ENCODE measurements at places on chromosomes 3 and 15.

DNA sequence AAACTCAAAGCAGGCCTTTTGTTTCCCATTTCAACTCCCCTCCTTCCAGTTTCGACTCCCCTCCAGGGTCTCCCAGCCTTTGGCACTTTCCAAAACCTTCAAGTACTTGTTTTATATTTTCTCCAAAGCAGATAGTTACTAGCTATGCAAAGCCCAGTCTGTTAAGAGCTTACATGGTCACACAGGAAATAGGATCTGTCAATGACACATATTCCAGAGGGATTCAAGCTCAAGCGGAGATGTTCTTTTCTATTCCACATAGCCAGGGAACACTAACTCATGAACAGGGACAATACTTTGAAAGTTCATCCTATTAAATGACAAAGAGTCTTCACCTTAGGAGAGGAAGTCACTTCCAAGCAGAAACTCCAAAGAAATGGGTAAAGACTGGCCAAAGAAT is 18.6 kb downstream of the SUCLG2 start:
- DNase-seq = no peak

- peak; percentile 48 for DNase-seq
These were observed at the start of gene LIPH for GRCh38 chr3:185552358-185552877. TSS of gene LIPH (minus strand) at chr3:185552588. CDS start at chr3:185552471, 117 bp downstream.

DNA sequence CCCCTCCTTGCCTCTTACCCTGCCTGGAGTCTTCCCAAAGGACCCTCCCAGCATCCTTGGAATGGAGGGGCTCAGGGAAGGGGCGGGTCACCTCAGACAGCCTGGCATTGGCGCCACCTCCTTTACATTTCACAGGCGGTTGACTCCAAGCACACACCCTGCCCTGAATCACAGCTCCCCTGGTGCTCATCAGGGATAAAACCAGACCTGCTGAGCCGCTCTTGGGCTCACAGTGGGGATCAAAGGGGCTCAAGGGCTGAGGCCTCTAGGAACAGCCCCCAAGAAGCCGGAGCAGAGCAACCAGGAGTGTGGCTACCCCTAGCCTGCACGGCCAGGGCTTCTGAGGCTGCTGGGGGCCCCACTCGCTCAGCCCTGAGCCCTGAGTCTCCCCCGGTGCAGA is 16.6 kb downstream of the LINGO1 start:
- no peak for DNase-seq

DNA sequence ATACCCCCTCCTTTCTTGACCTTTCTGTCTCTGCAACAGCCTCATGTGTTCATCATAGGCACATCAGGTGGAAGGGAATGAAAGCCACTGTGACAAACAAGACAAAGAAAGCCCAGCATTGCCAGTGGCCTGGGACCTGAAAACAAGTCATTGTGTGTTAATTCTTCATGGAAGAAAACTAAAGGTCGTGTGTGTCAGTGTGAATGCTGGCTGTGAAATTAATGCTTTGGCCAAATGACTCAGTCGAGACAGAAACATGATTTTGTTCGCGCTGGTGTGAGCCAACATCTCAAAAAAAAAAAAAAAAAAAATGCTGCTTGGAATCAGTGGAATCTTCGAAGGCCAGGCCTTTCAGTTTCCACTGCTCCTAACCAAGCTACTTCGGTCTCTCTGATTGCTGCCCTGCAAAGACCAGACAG is 386.5 kb upstream of the PROK2 start:
- DNase-seq = no peak

DNA sequence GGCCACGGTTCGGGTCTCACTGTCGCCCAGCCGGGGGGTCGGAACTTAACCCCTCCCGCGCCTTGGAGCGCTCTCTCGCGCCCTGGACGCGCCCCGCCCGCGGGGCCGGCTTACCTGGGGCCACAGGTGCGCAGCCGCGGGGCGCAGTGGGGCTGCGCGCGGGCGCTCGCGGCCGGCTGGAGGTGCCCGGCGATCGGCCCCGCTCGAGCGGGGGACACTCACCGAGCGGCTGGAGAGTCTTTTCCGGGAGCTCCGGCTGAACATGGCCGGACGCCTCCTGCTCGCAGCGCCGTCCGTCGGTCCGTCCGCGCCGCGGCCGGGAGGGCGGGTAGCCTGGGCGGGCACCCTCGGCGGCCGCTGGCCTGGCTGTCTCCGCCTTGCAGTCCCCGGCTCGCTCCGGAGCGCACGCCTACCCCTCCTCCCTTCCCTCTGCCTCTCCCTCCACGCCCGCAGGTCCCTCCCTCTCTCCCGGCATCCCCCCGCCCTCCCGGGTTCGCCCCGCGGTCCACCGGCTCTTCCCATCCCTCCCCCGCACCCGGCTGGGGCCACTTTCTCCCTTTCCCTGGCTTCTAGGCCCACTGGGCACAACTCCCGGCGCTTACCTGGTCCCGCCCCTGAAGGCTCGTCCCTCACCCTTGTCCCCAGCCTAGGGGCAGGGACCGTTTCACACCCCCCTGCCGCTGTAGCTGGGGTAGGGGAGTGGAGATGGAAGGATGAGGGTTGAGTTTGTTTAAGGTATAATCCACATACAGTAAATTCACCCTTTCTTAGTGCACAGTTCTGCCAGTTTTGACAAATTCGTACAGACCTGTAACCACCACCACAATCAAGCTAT is 220.1 kb upstream of the PRICKLE2 start:
- DNase-seq = peak; percentile 22

GRCh38 chr3:194220901-194221326 is 85.0 kb downstream of the HES1 start:
- no peak for DNase-seq

GRCh38 chr3:106792716-106793115 is 584.5 kb upstream of the CCDC54 start:
- DNase-seq = no peak

- peak; percentile 6 for DNase-seq
These were observed 37.6 kb downstream of the NANOGP8 start for GRCh38 chr15:35047528-35047927.

- no peak for DNase-seq
These were observed 75.7 kb upstream of the FAM3D start for GRCh38 chr3:58742239-58742638.

All from RCC 7860 (cell line).